ENCODE measurements at places on chromosomes 11 and 22. TPM values are rescaled to one million over a fixed set of nuclear protein-coding genes. Genes with fewer than 3 reads are reported as not detected.

DERL3 gene
- 0.26 TPM for total RNA-seq

DNAJB7 gene
- not detected for total RNA-seq

CCDC188 gene
- not detected for total RNA-seq

SRSF8 gene
- 17.5 TPM for total RNA-seq

LAYN gene
- total RNA-seq = 6.9 TPM

SEC14L6 gene
- total RNA-seq = not detected
